ENCODE measurements at places on chromosomes 5 and 9.

- no peak for DNase-seq
Measured at GRCh38 chr9:1490341-1491232, 440.4 kb downstream of the DMRT2 start.

- DNase-seq, result no peak
Measured at GRCh38 chr5:81393430-81393782, 528 bp downstream of the ACOT12 start.

GRCh38 chr5:177310757-177311391 is 824 bp downstream of the MXD3 start:
- DNase-seq, result no peak

GRCh38 chr5:80591352-80591751 is 21.3 kb upstream of the ANKRD34B start:
- no peak for DNase-seq

DNA sequence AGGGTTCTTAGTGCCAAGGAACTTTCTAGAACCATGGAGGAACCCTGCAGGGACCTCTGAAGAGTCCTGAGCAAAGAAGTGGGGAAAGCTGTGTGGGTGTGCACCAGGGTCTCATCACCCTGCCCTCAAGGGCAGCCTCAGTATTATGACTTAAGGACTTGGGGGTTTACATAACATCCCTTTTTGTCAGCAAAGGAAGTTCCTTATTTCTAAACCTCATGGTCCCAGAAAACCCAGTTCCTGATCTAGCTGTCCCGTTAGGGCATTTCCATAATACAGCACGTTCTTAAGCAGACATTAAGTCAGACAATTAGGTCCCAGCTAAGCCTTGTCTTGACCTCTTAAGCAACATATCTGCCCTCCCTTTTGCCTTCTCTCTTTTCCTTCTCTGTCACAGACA is 57.3 kb downstream of the DAPK1 start:
- no peak for DNase-seq

GRCh38 chr5:76445830-76446229 is 42.7 kb downstream of the IQGAP2 start:
- DNase-seq, result no peak

GRCh38 chr9:136645903-136646754 is 16.6 kb upstream of the EGFL7 start:
- no peak for DNase-seq

DNA sequence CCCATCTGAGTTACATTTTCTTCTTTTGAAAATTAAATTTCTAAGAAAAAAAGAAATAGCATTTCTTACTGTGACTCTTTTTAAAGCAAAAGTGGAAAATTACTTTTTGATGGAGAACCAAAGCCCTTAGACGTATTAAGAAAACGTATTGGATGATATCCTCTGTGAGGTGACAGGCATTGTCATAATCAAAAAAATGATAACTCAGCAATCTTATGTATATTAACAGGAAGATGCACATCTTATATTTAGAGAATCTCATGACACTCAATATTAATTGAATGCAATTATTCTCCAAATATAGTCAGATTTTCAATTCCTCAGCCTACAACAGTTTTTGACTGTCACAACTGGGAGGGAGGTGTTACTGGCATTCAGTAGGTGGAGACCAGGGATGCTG is 25.1 kb downstream of the FGF10 start:
- no peak for DNase-seq

DNA sequence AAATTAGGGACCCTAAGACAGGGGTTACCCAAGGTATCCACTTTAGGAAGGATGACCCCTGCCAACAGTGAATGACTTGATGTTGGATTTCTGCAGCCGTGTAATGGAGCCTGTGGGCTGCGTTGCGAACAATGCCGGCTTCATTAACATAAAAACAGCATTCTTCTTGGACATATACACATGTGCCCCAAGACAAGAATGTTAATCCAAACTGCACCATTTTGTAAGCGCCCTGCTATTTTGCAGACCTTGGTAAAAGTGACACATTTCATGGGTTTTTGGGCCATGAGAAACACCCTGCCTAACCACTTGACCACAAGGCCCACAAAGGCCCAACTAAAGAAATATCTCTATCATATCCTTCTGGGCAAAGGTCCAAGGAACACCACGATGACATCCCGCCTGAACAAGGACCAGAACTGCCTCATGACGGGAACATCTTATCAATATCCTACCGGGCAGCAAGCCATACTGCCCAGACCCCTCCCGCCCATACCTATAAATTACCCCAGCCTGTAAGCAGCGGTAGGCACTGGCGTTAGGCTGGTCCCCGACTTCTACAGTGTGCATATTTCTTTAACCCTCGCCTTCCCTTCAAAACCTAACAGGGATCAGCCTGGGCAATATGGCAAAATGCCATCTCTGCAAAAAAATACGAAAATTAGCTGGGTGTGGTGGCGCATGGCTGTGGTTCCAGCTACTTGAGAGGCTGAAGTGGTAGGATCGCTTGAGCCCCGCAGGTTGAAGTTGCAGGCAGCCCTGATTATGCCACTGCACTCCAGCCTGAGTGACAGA is 9.7 kb upstream of the PDCD1LG2 start:
- no peak for DNase-seq

- DNase-seq, result no peak
Measured at GRCh38 chr5:120405923-120406322, 58.2 kb upstream of the PRR16 start.
